ENCODE measurements at places on chromosomes 7 and 10. TPM values are rescaled to one million over a fixed set of nuclear protein-coding genes. Genes with fewer than 3 reads are reported as not detected.

DNA sequence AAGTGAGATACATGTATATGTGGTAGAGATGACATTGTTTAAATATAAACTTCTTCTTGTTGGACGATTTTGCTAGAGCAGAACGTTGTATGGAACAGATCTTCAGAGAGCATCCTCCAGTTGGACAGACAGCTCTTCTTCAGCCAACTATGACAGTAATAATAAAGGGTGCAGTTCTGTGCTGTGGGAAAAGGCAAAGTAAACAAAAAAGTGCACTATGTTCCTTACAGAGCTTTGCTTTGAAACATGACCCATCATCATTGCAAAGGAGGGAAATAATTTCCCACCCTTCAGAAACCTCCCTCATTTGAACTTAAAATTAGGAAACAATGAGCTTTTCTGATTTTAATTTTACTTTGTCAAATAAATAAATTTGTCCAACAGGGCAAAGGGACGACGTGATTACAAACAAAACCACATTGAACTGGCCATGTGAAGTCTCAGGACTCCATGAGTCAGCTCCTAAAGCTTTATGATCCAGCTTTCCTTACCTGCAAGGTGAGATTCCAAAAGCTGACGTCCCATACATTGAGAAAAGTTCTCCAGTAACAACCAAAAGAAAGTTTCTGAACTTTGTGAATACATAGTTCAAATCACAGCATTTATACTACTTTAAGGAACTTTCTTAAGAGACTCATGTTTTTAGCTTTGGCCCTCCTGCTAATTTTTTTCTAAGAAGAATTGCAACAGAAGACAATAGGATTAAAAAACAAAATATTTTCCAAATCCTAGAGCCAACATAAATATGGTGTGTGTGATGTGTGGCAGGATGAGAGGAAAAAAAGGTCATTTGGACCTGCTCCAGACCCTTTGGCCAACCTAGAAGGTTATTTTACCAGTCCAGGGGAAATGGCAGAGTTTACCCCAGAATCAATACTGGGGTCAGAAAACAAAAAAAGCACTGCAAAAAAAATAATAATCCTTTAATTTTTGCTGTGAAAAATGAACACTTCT lies 565.4 kb upstream of the NRP1 start:
- no peak for DNase-seq

- DNase-seq = no peak
Observed at GRCh38 chr7:130152493-130153210, 52.6 kb downstream of the TMEM209 start.

GRCh38 chr10:78899098-78899754 lies 169.5 kb upstream of the ZMIZ1 start:
- DNase-seq = peak; percentile 10

DNA sequence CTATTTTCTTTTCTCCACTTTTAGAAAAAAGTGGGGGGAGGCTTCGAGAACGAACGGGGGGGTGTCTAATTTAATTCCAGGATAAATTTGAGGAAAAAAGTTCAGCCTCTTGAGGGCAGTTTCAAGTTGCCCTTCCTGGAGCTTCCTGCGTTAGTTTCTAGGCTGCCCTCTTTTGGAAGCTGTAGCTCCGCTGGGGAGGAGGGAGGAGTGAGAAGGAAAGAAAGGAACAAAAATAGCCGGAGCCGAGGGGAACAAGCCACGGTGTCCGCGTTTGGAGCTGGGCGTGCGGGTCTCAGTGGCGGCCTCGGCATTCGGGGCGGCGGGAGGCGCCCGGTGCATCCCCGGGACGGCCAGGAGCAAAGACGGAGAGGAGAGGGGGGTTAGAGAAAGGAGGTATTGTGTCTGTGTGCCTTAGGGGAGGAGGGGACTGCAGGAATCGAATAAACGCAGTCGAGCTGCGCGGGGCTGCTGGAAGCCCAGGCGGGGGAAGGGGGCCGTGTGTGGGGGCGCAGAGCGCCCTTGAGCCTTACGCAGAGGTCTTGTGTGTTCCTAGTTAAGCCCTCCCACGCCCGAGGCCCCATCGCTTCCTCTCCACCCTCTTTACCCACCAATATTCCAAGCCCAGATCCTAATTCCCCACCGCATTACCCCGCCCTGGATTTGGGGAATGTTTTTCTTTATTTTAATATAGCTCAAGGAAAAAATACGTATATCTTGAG lies 2.0 kb upstream of the TNRC18 start:
- DNase-seq = peak; percentile 63

DNA sequence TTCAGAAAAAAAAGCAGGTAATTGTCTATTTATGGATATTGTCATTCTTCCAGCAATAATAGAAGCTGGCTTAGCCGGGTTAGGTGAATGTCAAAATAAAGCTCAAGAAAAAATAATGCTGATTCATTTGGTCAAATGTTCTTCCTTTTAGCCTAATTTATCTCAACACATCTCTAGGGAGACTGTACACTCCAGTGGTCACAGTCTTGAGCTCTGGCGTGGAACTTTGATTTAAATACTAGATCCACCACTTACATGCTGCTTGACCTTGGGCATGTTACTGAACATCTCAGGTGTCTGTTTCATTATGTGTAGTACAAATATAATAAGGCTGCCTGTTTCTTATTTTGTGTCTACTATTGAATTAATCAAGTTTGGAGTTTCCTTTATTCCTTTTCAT lies 22.0 kb downstream of the PRTFDC1 start:
- DNase-seq = no peak

GRCh38 chr7:106177738-106178592 lies 65.9 kb upstream of the SYPL1 start:
- no peak for DNase-seq

- no peak for DNase-seq
Observed at GRCh38 chr10:48671914-48672595, 12.6 kb upstream of the WDFY4 start.

- no peak for DNase-seq
Observed at GRCh38 chr10:131653140-131653539, 247.7 kb upstream of the PPP2R2D start.

DNA sequence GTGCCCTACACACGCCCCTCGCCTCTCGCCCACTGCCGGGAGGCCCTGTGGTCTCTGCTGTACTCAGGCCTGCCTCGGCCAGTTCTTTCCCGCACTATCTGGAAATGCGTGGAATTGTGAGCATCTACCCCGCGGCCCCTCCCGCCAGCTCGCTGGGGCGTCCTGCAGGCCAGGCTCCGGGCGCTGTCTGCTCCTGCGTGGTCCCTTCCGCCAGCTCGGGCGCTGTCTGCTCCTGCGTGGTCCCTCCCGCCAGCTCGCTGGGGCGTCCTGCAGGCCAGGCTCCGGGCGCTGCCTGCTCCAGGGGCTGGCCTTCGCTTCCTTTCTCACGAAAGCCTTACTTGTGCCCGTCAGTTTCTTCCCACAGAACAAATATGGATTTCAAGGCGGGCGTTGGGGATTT lies 14.9 kb downstream of the GET4 start:
- DNase-seq = no peak

- no peak for DNase-seq
Observed at GRCh38 chr7:75982306-75983064, 11.9 kb downstream of the TMEM120A start.

DNA sequence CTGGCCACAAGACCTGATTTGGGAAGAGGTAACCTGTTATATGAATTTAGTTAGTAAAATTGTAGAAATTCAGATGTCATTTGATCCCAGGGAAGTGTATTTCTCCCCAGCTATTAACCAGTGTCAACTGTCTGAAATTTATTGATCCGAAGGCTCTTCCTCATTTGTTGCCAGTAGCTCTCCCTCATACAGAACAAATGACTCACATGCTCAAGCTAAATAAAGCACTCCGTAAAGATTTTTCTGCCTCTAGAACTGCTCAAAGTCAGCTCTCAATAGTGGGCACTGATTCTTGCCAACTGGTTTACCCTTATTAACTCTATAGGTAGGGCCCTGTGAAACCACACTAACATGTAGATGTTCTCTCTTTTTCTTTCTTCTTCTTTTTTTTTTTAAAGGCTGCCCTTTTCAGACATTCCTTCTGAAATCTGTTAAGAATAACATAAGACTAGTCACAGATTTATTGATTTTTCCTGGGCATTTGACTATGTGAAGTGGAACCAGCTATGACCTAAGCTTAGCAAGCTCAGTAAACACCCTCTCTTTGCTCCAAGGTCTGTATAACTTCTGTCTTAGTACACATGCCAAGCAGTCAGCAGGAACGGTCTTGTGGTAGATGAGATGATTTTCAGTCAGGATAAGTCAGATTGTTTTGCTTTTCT lies 21.8 kb downstream of the RPA3 start:
- no peak for DNase-seq

GRCh38 chr7:149500910-149501309 lies 3.3 kb upstream of the ZNF746 start:
- DNase-seq = no peak

GRCh38 chr10:111511751-111512150 lies 434.9 kb downstream of the ADRA2A start:
- DNase-seq = no peak

GRCh38 chr7:24560772-24561171 lies 12.5 kb upstream of the PALS2 start:
- no peak for DNase-seq

- DNase-seq = no peak
Observed at GRCh38 chr7:68604541-68604940, 993.7 kb upstream of the AUTS2 start.

DNA sequence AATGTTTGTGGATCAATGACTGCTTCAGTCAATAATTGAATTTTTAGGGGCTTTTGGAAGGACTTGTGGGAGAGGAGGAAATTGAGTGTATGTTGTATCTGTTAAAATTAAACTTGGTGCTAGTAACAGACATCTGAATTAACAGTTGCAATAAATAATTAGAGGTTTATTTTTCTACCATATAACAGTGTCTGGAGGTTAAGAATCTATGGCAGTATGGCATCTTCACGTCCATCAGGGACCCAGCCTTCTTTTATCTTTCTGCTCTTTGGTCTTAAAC lies 72.8 kb upstream of the HABP2 start:
- DNase-seq = no peak

DNA sequence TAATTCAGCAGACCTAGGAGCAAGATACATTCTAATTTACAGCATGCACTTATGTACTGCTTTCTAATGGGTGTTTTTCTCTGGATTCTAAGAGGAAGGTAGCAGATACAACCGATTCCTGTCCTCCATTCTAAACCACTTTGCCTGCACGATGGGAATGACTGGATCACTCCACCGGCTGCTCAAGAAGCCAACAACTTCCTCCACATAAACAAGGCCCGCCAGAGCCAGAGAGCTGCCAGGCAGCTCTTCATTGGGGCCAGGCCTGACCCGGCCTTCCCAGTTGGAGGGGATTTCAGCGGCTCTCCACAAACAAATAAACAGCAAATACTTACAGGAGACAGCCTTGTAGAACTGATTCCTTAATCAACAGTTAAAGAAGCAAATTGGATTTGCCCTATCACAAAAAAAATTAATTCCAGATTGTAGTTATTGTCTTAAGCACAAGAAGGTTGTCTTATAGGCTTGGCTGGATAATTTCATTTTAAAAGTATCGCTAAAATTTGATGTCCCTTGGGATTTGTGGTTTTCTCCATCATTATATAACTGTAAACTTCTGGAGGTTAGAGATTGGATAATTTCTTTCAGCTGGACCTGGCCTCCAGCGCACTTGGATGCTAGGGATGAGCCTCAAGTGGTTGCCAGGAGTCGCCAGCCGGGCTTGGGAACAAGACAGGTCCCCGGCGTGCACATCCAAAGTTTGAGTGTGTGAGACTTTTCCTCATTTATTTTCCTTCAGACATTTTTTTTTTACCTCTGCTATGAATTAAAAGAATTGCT lies 20.9 kb downstream of the EBF3 start:
- no peak for DNase-seq

DNA sequence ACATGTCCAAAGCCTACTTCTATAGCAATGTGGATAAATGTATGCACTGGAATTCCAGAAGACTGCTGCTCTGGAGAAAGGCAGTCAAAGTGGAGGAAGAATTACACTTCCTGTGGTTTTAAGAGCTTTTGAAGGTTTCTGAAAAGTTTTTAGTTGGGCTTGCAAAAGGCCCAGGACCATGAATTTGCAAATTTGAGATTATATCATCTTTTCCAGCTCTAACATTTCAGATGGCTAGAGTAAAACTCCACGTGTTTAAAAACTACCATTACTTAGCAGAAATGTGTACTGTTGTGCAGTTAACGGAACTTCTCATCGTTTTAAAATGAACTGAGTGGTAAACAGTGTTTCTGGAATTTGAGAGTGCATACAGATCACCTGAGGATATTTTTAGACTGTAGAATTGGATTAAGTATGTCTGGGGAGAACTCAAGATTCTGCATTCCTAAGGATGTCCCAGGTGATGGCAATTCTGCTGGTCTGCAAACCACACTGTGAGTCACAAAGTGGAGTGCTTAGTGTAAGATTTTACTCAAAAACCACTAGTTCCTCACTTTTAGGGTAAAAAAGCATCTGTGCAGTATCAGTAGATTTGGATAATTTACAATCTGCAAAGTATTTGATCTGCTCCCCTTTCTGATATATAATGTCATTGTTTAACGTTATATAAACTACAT lies 32.9 kb upstream of the CCDC71L start:
- no peak for DNase-seq

GRCh38 chr7:120949998-120950538 lies 509 bp upstream of the ING3 start:
- no peak for DNase-seq

- DNase-seq = no peak
Observed at GRCh38 chr10:22365233-22365632, 19.9 kb downstream of the SPAG6 start.

DNA sequence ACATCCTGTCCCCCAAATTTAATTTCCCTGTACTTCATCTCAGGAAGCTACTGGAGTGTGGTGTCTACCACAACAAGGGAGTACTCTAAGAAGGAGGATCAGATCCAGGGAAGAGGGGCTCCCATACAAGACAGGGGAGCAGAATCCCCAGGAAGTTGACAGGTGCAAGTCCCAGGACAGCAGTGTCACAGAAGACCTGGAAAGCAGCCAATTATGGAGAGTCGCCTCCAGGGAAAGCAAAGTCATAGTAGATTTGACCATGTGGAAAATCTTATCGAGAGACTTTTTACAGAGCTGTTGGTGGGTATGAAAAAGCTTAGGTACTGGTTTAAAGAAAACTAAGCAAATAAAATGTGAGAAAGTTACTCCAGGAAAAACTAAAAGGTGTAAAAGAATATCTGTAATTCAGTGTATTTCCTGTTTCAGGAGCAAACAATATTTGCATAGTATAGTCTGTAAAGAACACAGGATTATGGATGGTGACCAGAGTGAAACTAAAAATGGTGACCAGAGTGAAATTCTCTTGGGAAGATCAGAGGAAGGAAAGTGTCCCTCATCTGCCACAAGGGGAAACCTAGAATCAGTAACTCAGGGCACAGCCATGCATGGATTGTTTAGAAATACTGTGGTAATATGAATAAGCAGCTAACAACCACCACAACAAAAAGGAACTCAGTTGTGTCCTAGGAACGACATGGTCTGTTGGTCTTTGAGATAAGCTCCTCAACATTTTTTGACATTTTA lies 44.5 kb downstream of the LANCL2 start:
- no peak for DNase-seq

GRCh38 chr7:2853147-2853546 lies 9.0 kb upstream of the GNA12 start:
- no peak for DNase-seq

The SFRP5 gene
- 3.6 TPM for total RNA-seq

The BUD23 gene
- 19.1 TPM for total RNA-seq

The HPSE2 gene
- total RNA-seq = not detected

The GLUD1 gene
- total RNA-seq = 434 TPM

The KLLN gene
- 0.17 TPM for total RNA-seq

The PDZD7 gene
- not detected for total RNA-seq

The TMEM184A gene
- total RNA-seq = 11.7 TPM

The RADIL gene
- 0.14 TPM for total RNA-seq

The NPY4R2 gene
- not detected for total RNA-seq

The VAX1 gene
- total RNA-seq = not detected

The SEC23IP gene
- 16.0 TPM for total RNA-seq

The NUTM2E gene
- total RNA-seq = 0.08 TPM

The RAPGEF5 gene
- total RNA-seq = 54.8 TPM
